NCI-H1105 treated with DMSO at 0.1 percent for 48 hours (cell line): ENCODE measurements at places on chromosomes 3 and 15.

- DNase-seq: no peak
These were observed 78.1 kb downstream of the ITGB5 start for GRCh38 chr3:124809039-124809438.

DNA sequence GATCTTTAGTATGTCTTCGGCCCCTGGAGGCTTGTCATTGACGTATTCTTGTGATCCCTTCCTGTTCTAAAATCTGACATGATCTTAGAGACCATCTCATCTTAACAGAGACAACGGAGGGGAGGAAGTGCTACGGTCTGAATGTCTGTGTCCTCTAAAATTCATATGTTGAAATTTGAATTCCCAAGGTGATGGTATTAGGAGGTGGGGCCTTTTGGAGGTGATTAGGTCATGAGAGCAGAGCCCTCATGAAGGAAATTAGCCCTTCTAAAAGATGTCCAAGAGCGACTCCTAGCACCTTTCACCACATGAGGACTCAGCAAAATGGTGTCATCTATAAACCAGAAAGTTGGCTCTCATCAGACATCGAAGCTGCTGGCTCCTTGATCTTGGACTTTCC lies 233.2 kb upstream of the CMC1 start:
- no peak for DNase-seq

GRCh38 chr3:185318141-185318540 lies 44.8 kb upstream of the MAP3K13 start:
- no peak for DNase-seq

DNA sequence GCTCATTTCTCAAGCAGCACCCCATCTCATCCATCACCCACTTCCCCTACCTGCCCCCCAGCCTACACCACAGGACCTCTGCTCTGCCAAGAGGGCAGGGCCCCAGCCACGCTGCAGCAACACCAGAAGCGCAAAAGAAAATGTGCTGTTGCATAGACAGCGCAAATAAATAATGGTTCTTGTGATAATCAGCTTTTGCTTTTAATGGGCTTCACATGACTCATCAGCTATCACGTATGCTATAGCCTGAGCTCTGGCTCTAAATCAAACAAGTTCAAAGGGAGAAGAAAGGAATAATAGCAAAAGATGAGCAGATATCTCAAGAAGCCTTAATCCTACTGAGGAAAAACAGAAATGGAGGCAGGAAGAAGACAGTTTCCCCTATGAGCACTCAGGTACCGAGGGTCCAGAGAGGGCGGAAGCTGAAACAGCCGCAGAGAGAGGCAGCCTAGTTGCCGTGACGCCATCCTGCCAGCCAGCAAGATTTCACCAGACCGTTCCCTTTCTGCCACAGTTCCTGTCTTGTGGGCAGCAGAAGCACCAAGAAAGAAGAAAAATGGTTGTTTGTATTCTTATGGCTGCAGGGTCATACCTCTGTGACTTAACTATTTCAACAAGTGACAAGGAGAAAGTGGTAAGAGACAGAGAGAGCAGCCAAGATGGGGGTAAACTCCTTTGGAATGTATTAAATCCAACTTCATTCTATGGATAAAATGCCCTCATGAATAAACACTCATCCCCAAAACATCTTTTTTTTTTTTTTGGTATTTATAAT lies 22.0 kb downstream of the RAB27A start:
- DNase-seq: no peak

DNA sequence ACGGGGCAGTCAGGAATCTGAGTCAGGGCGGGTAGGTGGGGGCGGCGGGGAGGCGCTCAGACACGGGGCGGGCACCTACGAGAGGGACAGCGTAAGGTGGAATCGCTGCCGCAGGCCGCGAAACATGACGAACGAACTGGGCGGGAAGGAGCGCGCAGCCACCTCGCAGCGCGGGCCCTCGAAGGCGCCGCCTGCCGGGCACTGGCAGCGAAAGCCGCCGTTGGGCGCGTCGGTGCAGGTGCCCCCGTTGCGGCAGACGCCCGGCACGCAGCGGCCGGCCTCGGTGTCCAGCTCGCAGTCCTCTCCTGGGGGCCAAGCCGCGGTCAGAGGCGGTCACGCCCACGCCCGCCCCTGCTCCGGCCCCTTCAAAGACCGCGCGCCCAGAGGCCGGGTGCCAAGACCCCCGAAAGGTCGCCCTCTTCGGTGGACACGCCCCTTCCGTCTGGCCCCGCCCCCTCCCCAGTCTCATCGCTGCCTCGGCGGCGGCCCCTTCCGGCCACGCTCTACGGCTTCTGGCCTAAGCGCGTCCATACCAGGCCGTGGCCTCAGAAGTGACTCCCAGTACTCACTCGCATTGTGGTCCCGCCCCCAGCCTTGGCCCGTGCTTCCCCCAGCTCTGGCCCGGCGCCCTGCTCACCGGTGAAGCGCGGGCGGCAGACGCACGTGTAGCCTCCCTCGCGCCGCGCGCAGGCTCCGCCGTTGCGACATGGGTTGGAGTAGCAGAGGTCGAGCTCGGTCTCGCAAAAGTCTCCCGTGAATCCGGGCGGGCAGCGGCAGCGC lies 6.4 kb downstream of the CELSR3 start:
- DNase-seq: no peak
